ENCODE measurements at places on chromosomes 7 and 10.

DNA sequence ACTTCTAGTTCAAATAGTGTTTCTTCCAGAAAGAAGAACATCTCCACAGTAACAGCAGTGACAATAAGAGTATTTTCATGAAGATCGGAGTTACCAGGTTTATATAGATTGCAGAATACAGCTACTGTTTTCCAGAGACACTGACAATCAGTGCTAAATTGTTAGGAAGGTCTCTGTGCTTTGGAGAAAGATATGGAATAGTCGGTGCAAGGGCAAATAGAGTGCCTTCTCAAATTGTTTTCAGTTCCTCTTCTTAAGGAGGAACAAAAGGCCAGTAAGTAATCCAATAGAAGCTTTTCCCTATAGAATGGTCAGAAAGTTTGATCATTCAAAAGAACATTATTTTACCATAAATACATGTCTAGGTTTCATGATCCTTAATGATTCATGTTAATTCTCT, 2.6 kb upstream of the KIAA1217 start:
- no peak for DNase-seq

DNA sequence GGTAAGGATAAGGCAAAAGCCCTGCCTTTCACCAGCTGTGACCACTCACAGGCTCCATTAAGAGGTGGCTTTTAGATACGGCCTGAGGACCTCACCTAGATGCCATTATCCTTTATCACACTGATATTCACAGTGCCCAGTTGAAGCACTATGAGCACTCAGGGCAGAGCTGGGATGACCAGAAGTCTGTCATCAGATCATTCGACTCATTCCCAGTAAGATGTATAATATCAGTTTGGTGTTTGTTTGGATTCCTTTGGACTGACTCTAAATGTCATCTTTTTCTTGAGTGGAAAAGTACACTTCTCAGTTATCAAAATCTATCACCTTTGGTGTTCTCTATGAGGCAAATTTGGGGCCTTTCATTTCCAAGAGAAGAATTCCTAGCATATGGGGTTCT, 18.7 kb downstream of the CCDC136 start:
- DNase-seq, result no peak

GRCh38 chr7:94417306-94417705, 22.6 kb downstream of the COL1A2 start:
- DNase-seq, result no peak

DNA sequence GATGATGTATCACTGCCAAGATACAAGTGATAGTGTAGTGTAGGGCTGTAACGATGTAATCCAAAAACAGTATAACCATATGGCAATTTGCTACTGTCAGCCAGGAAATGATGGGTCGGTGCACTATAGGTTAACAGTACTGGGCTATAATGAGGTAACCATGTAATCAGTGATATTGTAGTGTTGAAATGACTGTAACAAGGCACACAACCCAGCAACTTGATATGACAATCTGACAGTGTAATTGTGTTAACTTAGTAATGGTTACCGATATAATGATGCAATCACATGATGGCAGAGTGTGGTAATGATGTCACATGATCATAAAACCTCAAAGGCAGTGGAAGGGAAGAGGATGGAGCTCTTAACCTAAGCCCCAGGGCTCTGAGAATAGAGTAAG, 73.8 kb upstream of the SLF2 start:
- DNase-seq, result no peak

GRCh38 chr7:42692621-42693020, 219.2 kb downstream of the C7orf25 start:
- no peak for DNase-seq

DNA sequence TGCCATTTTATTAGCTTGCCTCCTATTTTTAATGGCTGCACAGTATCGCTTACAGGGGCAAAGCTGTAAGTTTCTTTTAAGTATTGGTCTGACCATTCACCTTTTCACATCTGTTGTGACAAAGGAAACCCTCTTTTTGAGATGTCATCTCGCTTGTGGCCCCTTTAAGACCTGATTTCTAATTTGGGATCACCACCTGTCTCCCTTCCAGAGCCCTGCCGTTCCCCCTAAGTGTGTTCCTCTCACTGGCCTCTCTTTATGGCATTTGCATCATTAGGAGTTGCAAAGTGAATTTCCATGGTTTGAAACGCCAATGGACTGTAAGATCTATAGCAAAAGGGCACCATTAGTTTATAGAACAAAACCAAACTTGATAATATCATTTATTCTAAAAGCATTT, 1.4 kb downstream of the EPDR1 start:
- no peak for DNase-seq

- DNase-seq, result no peak
Observed at GRCh38 chr7:124992851-124993562, 63.4 kb upstream of the POT1 start.

- DNase-seq, result no peak
Observed at GRCh38 chr10:121617176-121617575, 18.9 kb upstream of the FGFR2 start.

DNA sequence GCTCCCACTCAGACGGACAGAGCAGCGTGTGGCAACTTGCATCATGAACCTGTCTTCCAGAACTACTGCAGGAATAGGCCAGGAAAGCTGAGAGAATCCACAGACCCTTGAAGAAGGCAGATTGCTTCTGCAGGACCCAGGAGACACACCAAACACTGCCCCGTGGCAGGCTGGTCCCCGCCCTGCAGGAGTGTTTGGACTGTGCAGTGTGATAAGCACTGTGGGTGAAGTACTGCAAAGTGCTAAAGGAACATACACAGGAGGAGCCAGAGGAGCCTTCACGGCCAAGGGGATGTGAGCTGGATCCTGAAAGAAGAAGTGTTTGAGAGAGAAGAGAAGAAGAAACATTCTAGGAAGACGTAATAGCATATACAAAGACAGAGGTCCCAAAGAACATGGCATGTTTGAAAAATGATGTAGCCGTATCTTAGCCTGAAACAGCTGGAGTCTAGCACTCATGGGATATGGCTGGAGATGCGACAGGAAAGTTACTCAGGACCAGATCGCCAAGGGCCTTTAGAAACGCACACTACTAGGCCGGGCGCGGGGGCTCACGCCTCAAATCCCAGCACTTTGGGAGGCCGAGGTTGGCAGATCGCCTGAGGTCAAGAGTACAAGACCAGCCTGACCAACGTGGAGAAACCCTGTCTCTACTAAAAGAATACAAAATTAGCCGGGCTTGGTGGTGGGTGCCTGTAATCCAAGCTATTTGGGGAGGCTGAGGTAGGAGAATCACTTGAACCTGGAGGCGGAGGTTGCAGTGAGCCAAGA, 96.9 kb upstream of the RHEB start:
- DNase-seq, result no peak

- DNase-seq, result no peak
Observed at GRCh38 chr7:158127241-158127640, 460.4 kb downstream of the PTPRN2 start.

- no peak for DNase-seq
Observed at GRCh38 chr7:84230491-84230890, 35.9 kb upstream of the SEMA3A start.

GRCh38 chr7:932651-932975, 21.9 kb downstream of the ADAP1 start:
- no peak for DNase-seq

DNA sequence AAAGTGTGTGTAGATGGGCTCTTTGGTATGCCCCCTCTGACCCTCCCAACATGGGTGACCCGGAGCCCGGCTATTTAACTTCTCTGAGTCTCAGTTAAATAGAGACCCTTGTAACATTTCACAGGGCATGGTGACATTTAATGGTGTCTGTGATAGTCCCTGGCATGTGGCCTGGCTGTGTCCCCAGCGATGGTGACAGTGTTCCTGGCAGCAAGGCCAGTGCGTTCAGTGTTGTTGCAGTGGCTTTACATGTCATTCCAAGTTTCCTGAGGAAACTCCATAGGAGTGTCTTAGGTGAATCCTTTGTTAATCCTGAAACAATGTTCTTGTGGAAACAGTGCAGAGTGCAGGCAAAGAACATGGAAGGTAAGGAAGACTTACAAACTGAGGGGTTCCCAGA, 137.0 kb downstream of the RAMP3 start:
- DNase-seq, result no peak

GRCh38 chr10:87593702-87594101, 66.0 kb upstream of the PAPSS2 start:
- DNase-seq, result no peak

- no peak for DNase-seq
Observed at GRCh38 chr7:94067506-94067905, 63.4 kb upstream of the BET1 start.
